ENCODE measurements at places on chromosomes 5 and 9.

DNA sequence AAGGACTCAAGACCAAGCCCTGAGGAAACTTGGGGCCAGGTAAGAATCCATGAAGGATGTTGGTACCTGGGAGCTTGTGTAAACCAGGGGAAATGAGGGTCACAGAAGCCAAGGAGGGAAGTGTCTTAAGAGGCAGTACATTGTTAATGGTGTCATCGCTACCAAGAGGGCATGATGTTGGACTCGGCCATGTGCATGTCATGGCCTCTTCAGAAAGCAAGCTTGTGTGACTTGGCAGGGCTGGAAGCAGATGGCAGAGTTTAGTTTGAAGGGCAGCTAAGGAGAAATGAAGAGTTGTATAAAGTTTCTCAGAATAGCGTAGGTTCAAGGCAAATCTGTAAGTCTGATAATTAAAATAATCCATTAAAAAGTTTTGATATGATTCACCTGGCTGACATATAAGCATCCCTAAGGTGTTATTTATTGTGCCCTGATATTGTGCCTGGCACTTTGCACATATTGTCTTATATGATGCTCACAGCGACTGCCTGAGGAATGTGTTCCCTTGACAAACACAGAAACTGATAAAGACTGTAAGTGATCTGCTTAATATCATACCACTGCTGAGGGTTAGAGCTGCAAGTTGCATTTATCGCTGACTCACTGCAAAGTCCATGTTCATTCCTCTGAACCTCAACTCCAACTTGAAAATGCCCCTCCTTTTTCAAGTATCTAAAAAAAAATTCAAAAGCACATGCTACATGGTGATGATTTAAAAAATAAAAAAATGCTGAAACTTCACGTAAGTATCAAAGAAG lies 81.3 kb upstream of the PTPN3 start:
- DNase-seq, result no peak

DNA sequence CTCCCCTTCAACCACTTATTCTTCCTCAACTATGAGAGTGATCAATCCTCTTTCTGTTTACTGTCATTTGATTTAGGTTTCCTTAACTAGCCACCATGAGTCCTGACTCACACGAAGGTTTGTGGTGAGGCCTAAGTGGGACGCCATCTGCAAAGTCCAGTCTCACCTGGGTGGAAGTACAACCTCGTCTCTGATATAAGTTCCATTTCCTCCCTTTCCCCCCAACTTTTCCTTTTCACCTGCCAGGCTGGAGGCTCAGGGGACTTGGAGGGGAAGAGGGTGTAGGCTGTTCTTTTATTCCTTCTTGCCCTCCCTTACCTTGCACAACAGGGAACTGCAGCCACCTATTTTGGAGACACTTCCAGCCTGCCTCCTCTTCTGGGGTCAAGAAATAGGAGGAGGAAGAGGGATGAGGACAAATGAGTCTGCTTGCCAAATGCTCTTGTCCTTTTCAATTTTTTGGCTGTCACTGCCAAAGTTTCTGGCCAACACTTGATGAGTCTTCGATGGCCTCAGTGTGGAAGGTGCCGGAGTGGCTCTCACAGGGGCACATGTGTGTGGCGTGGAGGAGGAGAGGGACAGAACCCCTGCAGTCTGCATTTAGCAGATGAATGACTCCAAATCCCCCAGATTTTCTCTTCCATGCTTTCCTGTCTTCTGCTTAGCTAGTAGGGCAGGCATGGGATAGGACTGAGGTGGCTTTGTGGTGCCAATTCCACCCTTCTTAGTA lies 249.6 kb downstream of the NSG2 start:
- DNase-seq, result no peak

DNA sequence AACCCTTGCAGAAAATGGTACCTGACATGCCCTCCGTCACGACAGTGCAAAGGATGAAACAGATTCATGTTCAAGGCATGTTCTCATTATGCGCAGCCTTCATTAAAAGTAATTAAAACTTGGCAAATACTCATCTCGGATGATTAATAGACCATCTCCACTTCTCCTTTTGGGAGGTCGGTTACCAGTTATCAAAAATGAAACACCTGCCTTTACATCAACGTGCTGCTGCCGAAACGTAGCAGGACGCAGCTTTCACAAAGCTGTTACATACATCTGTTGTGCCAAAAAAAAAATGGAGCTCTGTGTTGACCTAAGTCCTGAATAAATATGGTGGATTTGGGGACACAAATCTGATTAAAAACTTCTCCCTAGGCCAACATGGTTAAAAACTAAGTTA lies 75.7 kb downstream of the PTCH1 start:
- no peak for DNase-seq

DNA sequence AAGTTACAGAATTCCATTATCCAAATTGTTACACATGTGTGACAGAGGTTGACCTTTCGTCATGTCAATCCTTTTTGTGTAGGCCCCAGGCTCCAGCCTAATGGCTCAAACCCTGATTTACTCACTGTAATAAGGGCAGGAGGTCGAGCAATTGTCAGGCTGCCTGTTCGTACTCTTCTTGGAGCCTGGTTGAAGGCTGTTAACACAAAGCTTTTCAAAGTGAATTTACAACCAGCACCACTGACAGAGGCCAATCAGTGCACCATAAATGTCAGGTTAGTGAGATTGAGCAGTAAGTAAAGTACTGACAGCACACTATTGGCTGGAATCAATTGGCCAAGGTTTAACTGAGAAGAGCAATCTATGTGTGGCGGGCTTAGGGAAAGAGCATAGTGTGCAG lies 16.8 kb downstream of the PRDM6 start:
- no peak for DNase-seq

- DNase-seq, result no peak
Measured at GRCh38 chr5:156405988-156406387, 79.0 kb downstream of the SGCD start.

DNA sequence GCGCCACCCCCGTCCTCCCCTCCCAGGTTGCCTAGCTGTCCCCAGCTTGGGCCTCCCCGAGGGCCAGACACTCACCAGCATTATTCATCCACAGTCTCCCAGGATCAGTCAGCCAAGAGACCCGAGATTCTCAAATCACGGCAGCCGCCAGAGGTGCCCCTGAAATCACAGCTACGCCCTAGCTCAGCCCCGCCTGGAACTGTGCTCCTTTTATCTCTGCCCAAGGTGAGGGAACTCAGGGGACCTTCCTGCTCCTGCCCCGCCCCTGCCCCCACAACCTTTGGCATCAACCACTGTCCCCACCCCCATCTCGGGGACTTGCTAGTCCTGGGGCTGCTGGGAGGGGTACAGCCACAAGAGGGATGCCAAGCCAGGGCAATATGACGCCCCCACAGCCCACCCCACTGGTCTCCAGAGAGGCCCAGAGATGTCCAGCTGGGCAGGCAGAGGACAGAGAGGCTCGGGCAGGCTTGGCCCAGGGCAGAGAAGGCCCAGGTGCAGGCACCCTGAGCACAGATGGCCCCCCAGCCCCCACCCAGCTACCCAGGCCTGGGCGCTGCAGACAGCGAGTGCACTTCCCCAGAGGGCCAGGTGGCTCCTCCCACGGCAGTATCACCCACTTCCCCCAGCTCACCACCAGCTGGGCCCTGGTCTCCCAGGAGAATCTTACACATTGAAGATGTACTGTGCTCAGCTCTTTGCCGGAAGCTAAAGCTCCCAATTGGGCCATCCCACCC lies at the start of gene FUT7:
Gene FUT7 (minus strand): TSS at position 185 of the 737 bp plus-strand sequence. CDS start 97 bp downstream, at position 88.
- no peak for DNase-seq

DNA sequence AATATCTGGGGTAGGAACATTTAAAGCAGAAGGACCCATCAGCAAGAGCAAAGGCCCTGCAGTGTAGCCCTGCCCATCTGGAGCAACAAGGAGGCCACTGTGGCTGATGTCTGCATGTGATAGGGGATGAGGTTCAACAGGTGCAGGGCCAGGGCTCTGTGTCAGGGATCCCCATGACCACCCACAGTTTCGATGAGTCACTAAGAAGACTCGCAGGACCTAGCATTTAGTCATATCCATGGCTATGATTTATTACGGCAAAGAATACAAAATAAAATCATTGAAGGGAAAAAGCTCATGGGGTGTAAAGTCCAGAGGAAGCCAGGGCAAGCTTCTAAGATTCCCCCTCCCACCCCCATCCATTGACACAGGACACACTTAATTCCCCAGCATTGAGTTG lies 188.6 kb downstream of the ADGRV1 start:
- DNase-seq, result no peak

DNA sequence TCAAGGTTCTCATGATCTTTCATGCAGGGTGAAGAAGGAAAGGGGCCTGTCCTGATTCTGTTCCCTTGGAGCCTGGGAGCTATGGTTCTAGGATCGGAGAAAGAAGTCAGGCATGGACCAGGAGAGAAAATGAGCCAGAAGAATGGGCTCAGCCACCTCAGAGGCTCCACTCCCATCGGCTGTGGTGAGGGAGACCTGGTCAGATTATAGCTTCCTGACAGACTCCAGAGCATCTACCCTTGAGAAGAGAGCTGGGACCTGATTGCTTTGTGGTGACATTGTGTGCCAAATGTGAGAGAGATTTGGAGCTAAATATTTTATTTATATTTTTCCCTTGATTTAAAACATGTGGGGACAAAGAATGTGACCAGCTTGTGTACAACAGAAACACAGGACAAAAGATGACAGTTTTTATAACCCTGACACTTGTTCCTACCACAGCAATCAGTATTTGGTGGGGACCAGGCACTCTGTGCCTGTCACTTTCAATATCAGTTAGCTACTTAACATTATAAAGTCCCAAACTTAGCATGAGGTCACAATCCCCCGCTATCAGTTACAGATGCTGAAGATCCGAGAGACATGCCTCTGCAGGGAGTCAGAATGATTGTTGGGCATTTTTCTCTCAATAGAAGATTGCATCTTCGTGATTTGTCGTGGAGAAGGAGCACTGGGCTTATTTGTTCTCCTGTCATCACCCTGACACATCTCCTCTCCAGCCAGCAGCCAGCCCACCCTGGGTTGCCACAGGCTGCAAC lies 228.3 kb upstream of the ADAMTS16 start:
- DNase-seq, result no peak

DNA sequence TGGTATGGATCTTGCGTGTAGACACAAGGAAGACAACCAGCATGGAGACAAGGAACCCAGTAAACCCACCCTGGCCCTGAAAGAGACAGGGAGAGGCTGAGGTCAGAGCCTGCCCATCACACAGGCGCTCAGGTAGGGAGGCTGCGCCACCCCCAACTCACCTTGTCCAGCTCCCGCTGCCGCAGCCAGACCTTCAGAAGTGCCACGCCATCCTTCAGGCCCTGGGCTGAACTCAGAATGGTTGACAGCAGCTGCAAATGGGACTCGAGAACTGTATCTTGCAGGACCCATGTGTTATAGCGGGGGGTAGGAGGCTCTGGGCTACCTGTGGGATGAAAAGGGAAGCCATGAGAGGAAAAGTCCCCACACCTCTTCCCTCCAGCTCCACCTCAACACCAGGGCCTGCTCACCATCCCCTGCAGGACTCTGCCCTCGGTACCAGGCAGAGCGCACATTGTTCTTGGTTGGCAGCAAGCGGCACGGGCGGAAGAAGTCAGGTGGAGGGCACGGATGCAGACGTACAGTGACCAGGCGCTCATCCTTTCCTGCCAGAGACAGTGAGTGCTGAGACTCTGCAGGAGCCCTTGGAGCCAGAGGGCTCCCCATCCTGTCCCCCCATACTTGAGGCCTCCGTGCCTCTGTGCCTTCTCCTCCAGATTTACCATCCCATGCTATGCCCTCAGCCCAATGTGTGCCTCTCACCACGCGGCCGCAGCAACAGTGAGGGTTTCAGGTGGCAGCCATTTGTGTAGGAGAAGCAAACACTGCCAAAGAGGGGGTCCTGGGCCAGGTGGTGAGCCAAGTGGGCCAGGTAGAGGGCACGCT lies 4.7 kb downstream of the NOL6 start:
- DNase-seq, result no peak

DNA sequence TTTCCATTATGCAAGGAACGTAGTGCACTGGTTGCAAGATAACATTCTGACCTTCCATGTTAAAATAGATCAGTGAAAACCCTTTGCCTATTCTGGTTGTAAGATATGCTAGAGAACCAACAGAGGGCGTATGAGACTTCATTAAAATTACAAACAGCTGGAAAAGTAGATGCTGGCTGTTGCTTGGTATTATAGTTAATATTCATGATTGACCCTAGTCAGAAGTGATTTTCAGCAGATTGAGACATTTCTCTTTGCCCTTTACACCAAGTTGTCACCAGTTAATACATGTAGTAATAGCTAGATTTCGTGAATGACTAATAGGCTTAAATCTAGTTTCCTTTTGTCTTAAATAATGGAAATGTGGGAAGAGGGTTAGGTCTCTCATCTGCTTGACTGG lies 13.8 kb upstream of the FGF18 start:
- DNase-seq, result no peak

Data from right hindlimb (tissue), 1 donor.